ENCODE measurements at places on chromosomes 12 and 14.

GRCh38 chr14:68506021-68506644 lies 286.7 kb downstream of the ZFP36L1 start:
- no peak for DNase-seq

- DNase-seq = no peak
These were observed 154.5 kb upstream of the FOXN3 start for GRCh38 chr14:89571491-89571890.

- DNase-seq = no peak
These were observed 65.1 kb downstream of the BAZ1A start for GRCh38 chr14:34810028-34810427.

GRCh38 chr14:55518391-55518790 lies 61.6 kb upstream of the KTN1 start:
- no peak for DNase-seq

GRCh38 chr14:53542732-53543131 lies 389.6 kb upstream of the DDHD1 start:
- DNase-seq = no peak

GRCh38 chr14:32087173-32087861 lies 10.2 kb downstream of the ARHGAP5 start:
- no peak for DNase-seq

DNA sequence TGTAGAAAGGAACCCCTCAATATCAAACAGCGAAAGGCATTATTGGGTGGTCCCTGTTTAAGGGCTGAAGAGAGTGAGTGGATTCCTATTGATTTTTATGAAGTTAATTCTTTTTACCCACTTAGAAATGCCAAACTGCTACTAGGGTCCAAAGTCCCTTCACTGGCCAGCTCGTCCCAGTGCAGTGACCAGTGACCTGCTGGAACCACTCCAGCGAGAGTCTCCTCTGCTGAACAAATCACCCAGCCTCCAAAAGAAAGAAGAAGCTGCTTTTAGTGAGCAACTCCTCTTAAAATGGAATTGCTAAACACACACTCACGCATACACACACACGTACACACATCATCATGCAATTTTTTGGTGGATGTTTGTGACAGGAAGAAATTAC lies 198.2 kb upstream of the PLEKHG7 start:
- DNase-seq = no peak

GRCh38 chr12:110668480-110669192 lies 20.3 kb downstream of the HVCN1 start:
- no peak for DNase-seq

DNA sequence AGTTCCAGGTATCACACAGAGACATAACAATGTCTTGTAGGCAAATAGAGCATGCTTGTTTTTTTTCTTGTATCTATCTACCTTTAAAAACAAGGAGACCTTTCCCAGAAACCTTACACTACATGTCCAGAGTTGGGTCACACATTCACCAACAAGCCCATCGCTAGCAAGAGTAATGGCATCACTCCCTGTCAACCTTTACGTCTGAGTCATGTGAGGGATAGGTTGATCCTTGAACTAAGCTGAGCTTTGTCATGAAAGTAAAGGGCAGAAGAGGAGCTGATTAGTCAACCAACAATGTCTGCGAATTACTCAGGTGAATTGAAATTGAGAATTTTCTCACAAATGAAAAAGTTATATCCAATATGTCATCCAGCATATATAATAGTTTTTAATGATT lies 219.4 kb downstream of the CNTN1 start:
- no peak for DNase-seq

DNA sequence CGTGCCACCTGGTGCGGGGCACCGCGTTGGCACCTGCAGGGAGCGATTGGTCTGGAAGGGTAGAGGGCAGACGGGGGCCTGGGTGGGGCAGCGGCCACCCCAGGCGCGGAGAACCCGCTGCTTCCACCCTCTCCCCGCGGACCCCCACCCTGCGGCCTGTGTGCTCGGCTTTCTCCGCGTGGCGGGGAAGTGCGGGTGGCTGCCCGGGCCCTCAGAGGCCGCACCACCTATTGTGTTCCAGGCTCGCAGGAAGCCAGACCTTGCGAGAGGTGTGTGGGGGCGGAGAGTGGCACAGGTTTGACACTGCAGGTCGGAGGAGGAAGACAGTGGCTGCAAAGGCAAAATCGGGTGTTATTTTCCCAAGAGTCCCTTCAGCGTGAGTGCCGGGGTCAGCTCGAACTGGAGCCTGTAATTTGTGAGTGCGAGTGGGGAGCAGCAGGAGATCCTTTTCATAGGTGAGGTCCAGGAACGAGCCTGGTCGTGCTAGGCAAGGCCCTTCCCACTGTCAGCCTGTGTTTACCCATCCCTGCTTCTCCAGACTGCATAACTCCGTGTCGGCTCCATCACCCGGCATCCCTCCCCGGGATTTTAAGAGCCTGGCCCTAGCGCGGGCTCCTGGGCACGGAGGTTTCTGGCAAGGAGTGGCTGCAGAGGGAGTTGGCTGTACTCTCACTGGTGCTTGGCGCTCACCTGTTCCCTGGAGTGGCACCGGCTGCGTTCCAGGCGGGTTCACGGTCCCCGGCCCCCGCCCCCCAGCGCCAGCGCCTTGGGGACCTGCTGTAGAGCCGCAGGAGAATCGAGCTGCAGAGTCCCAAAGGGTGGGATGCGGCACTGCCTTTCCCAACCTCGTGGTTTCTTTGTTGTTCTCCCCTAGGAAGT lies 935 bp downstream of the TBC1D30 start:
- no peak for DNase-seq

- DNase-seq = no peak
These were observed 29.4 kb downstream of the POLR3B start for GRCh38 chr12:106386813-106387535.

DNA sequence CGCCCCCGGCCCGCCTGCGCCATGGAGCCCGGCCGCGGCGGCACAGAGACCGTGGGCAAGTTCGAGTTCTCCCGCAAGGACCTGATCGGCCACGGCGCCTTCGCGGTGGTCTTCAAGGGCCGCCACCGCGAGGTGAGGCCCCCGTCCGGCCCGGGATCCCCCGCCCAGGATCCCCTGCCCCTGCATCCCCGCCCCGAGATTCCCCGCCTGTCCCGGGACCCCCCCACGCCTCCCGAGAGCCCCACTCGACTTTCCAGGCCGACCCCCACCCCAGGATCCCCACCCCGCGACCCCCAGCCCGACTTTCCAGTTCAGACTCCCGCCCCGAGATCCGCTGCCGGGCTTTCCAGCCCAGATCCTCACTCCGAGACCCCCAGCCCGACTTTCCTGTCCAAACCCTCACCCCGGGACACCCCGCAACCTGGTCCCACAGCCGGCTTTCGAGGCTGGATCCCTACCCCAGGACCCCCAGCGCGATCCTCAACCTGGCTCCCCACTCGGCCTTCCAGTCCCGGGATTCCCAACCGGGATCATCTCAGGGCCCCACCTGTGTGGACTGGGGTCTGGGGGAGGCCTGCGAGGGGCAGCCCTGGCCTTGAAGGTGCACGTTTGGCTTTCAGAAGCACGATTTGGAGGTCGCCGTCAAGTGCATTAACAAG lies 688 bp downstream of the ULK1 start:
- DNase-seq = no peak

DNA sequence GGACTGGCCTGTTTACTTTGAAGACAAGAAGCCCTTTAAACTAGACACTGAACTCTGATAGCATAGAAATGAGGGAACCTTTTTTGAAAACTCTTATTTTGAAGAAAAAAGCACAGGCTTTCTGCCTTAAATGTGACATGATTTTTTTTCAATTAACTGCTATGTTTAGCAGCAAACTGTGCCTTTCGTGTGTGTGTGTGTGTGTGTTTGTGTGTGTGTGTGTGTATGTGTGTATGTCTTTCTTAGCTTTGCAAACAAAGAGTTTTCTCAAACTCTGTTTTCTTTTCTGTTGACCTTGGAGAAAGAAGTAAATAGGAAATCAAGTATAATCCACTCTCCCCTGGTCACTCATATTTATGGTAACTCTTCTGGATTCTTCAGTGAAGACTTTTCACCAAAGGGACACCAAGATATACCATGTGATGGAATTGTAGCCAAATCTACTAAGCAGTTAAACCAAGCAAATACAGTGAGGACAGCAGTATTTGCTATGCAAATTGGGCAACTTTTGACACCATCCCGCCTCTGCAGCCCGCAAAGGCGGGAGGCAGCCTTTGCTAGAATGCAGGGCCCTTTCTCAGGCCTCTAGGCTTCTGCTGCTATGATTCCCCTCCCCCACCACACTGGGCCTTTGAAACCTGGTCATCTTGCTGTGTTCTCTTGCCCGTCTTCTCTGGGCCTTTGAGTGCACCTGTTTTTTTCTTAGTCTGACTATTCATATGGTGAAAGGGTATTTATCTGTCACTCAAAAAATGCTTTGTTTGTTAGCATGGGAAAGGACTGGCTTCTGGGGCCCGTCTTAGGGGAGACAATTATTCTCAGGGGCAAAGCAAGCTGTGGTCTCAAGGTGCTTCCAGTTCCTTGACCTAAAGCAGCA lies 107.9 kb downstream of the MYRFL start:
- no peak for DNase-seq

DNA sequence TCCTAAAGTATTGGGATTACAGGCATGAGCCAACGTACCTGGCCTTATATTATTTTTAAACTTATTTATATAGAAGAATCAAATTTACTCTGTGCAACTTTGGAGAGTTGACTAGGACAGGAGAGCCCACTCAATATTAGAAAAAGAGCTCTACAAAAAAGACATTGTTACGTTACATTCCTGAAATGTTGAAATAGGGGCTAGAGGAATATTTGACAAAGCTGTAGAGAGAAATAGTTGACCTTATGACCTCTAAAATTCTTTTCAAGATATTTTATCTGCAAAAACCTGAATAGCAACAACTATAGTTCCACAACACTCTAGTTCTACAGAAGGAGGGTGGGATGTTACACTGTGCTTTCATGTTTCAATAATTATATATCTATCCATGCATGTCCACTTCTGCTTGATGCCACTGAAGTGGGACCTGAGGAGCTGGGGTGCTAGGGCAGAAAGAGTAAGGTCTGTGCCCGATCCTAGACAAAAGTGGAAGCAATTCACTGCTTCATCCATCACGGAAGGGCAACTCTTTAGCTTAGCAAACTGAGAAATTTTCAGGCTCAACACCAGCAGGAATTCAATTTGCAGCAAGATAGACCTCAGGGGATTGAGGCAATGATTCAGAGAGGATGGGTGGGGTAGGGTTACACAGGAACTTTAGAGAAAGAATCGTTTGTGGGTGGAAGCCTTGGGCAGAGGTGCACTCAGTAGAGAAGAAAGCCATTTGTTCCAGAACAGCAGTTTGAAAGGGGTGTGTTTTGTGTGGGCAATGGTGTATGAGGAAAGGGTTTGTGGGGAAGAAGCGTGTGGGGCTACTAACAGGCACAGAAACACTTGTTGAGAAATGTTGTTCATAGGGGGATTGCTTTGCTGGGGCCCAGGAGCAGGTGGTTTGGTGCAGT lies 16.0 kb upstream of the RNASE10 start:
- no peak for DNase-seq

- no peak for DNase-seq
These were observed 193.5 kb upstream of the CNOT2 start for GRCh38 chr12:70049596-70050360.

DNA sequence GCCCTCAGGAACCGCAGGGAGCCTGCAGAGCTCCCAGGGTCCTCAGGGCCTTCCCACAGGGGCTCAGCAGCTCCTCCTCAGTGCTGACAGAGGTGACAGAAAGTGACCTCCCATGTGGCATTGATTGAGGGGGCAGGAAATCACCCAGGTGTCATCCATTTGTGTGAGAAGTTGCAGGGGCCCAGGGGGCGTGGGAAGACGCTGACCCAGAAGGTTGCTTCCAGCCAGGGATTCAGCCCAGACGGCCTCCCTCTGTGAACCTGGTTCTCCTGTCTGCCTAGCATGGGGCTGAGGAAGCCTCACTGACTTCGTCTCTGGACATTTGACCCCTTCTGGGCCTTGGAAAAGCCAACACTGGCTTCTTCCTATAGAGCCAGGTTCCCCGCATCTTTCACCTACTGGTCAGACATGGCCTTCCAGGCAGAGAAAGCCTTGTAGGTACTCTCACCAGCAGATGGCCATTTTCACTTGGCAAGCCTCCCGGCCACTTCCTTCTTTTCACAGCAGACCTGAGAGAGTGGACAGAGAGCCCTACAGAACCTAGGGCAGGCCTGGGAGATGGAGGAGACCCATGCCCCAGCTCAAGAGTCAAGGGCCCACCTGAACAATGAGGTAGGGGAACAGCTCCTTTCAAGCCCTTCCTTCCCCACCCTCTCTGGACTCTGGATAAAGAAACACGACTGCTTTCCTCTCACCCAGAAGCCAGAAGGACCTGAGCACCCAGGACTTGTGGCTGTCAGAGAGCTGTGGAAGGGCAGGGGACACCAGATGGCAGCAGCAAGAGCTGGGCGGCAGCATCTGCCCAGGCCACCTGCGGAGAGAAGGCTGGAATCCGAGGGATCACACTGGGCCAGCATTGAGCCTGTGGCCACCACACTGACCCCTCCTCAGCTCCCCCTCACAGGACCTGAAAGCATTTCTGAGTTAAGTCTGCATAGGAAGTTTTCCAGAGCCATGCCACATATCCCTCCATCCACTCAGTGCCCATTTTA lies 377.8 kb downstream of the DPF3 start:
- no peak for DNase-seq

- no peak for DNase-seq
These were observed 55.5 kb upstream of the DYRK2 start for GRCh38 chr12:67593041-67593440.

- DNase-seq = no peak
These were observed 169.2 kb upstream of the PLXNC1 start for GRCh38 chr12:93979189-93979588.

DNA sequence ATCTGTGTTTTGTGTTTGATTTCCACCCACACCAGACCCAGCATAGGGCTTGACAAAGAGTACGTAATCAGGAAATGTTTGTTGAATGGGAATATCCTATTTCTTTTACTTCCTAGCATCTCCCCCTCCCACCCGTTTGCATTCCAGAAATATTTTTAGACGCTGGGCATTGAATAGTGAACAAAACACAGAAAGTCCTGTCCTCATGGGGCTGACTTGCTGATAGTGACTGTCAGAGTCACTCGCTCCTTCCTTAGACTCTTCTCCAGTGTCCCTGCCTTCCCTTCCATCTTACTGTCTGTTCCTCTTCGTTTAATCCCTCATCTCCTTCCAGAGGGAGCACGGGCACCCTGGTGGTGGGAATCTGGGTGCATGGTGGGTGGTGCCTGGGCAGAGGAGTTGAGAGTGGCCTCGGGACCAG lies 53.6 kb downstream of the SLC25A47 start:
- DNase-seq = no peak

DNA sequence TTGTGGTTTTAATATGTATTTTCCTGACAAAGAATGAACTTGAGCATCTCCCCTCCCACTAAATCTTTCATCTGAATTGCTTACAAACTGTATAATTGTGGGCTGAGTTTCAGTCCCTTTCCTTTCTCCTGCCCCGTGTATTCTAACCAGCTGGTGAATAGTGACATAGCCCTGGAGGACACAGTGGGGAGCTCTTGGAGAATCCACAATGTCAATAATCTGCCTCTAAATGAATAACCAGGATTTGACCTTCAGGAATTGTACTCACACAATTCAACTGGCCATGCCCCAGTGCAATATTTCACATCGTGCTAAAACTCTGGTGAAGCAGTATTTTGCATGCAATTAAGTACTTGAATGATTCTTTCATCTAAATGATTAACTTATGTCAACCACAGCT lies 177.2 kb downstream of the C12orf42 start:
- no peak for DNase-seq

Measured in activated naive CD4-positive, alpha-beta T cell (primary cell).